ENCODE measurements at places on chromosomes 6 and 20. TPM values are rescaled to one million over a fixed set of nuclear protein-coding genes. Genes with fewer than 3 reads are reported as not detected.

Gene MRPL14
- total RNA-seq: 47.6 TPM

GRCh38 chr20:57410398-57410920 lies 19.3 kb downstream of the RBM38 start:
- no peak for DNase-seq

DNA sequence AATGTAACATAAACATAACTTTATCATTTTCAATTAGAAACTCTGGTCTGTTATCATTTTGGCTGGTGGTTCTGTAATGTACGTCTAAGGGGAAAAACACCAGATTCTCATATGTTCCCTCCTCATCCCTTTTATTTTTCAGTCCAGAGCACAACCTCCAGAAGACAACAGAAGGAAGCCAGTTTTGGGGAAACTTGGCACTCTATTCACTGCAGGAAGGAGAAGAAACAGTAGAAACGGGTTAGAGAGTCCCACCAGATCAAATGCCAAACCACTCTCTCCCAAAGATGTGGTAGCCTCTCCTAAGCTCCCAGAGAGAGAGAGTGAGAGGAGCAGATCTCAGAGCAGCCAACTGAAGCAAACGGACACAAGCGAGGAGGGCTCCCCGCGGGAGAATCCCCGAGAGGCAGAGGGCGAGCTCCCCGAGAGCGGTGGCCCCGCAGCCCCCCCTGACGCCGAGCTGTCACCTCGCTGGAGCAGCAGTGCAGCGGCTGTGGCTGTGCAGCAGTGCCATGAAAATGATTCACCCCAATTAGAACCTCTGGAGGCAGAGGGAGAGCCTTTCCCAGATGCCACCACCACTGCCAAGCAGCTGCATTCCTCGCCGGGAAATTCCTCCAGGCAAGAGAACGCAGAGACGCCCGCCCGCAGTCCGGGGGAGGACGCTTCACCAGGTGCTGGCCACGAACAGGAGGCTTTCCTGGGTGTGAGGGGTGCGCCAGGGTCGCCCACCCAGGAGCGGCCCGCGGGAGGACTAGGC lies 117.8 kb downstream of the RTN4IP1 start:
- DNase-seq: peak; percentile 80

DNA sequence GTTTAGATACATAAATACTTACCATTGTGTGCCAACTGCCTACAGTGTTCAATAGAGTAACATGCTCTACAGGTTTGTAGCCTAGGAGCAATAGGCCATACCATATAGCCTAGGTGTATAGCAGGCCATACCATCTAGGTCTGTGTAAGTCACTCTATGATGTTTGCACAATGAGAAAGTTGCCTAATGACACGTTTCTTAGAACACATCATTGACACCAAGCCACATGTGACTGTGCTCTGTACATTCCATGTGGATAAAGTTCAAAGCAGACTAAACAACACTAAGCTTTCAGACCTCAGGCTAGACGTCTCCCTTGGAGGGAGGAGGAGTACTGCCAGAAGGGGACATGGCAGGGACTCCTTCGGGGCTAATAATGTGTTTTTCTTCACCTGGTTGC lies 93.6 kb downstream of the KIF16B start:
- peak; percentile 8 for DNase-seq

- DNase-seq: no peak
These were observed 4.8 kb downstream of the LBP start for GRCh38 chr20:38350879-38351775.

DNA sequence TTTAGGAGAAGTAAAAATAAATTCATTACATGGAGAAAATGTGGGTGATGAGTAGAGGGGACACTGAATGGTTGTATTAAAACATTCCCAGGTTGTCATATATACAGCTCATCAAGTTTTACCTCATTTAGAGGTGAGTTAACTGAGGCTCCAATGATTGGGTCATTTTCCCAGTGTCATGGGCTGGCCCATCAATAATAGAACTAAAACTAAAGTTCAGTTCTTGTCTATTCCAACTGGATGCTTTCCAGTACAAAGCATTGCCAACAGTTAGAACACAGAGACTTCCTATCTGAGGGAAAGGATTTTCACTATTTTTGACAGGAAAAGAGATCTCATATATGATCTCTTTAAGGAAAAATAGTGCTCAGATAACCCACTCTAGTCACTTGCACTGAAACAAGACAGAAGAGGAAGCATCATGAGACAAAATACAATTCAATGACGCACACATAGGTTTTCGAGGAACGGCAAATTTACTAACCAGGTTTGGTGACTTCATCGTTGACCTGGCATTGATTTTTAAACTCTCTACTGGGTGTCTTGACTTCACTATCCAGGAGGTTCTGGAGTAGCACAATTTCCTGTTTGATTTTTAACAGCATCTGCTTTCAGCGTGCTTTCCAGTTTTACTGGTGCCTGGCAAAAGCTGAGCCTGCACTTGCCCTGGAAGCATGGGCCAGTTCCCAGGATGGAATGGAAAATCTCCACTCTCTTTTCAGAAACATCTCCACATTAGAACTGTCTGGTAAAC lies 195.5 kb upstream of the FBXL4 start:
- DNase-seq: no peak

DNA sequence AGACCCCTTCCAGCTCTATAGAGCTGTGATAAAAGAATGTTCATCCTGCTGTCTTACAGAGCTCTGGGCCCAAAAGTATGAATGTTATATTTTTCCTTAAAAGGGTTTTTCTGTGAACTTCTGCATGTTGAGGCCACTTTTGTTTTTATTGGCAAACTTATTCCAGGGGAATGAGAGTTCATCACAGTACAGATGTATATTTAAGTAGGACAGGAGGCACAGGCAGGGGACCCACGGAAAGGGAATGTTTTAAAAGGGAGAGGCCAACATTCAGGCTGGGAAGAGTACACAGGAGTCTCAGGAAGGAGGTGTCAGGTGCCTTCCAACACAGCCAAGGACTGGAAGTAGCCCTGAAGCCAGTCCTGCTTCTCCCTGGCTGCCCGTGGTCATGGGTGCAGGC lies 148.4 kb downstream of the EYA2 start:
- no peak for DNase-seq

DNA sequence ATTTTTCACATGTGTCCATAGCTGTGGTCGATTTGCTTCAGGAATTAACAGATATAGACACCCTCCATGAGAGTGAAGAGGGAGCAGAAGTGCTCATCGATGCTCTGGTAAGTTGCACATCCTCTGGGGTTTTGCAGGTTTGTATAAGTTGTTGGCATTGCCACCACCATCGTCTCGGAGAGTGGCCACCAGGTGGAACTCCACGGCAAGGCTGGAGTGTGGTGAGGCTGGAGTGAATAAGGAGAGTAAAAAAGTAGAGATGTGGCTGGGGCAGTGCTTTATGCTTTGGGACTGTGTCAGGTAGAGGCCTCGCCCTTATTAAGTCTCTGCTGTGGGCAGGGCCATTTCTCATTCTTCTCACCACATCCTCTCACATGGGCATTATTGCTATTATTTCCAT lies 63.7 kb downstream of the CTNNBL1 start:
- DNase-seq: no peak

DNA sequence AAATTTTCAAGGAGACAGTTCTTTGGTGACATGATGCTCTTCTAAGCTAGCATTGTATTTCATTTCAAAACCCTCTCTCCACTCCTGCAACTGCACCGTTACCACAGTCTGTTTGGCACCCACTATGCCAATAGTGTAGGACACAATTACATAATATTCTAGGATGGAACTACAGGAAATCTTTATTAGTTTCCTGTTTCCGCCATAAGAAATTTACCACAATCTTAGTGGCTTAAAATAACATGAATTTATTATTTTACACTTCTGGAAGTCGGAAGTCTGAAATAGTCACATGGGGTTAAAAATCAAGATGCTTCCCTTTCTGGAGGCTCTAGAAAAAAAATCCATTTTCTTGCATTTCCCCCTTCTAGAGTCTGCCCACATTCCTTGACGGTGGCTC lies 733.1 kb downstream of the HDGFL1 start:
- no peak for DNase-seq

GRCh38 chr20:4434681-4435080 lies 287.0 kb upstream of the PRND start:
- DNase-seq: no peak

DNA sequence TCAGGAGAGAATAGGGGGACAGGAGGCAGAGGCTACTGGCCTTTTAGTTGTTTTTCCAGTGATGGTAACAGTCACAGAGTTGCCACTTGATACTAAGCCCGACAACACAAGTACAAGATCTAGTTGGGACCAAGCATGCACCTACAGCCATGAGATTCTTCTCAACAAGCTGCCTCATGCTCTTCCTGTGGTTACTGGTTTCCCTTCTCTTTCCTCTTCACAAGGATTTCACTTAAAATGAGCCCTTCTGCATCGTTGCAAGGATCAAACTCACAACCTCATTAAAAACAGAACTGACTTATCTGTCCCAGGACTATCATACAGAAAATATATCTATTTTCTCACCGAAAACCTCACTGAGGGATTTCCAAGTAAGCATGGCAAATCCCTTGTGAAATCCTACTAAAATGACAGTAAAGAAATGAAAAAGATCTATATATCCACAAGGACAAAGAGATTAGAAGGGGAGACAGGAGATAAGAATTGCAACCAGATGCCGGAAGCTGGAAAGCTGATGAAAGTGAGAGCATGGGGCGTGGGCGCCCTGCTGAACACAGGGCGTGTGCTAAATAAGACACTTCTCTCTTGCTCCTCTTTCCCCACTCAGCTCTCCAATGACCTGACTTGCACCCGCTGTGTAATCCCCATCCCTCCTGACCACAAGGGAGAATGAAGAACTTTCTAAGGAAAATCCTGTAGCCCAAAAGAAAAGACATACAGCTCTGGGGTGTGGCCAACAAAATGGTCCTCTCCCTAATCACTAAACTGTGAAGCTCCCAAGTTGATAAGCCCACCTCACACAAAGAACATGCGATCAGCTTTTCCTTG lies 13.4 kb downstream of the MTFR2 start:
- DNase-seq: no peak

DNA sequence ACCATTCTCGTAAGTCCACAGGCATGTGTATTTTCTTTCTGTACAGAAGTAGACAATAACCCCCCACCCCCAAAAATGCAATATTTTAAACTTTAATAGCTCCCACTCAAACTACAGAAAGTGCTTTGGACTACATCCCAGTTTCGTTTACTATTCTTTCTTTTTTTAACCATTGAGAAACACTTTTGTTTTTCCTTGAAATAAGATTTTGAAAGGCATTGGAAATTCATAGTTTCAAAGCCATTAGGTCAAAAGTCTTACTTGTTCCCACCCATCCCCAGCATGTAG lies 140.0 kb downstream of the KIF16B start:
- DNase-seq: no peak

- DNase-seq: peak; percentile 88
These were observed 56.3 kb upstream of the ANKEF1 start for GRCh38 chr20:9978397-9979004.

Gene COL21A1
- 5.4 TPM for total RNA-seq

Gene HRH3
- not detected for total RNA-seq

Gene CHRNA4
- not detected for total RNA-seq

- peak; percentile 74 for DNase-seq
These were observed 145.7 kb downstream of the BTBD9 start for GRCh38 chr6:38493931-38494547.

Gene MAS1
- not detected for total RNA-seq

Gene PDE10A
- total RNA-seq: 1.8 TPM

Gene ZFP64
- 13.8 TPM for total RNA-seq

GRCh38 chr6:52209770-52210169 lies 23.6 kb downstream of the IL17A start:
- DNase-seq: no peak

DNA sequence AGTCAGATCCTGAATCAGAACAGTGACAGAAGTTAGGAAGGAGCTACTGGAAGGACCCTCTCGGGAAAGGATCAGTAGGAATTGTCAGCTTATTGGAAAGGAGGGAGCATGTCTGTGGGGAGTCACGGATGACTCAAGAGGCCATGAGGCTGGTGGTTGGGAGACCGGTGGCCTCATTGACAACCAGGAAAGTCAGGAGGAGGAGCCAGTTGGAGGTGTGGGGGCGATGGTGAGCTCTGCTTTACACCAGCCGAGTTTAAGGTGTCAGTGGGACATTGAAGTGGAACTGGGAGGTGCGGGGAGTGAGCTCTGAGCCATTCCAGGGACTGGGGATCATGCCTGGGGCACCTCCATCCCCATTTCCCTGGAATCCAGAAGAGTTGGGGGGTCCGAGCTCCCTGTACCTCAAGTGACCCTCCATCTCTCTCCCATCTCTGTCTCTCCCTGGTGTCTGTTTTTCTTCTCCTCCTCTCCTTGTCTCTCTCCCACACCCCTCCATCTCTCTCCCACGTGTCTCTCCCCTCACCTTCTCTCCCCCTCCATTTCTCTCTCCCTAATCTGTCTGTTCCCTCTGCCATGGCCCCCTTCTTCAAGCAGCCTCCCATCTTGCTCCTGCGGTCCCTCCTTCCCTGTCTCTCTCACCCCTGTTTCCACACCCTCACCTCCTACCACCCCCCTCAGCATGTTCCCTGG lies 14.3 kb upstream of the ZBTB9 start:
- no peak for DNase-seq

GRCh38 chr6:144647971-144648651 lies 363.0 kb downstream of the UTRN start:
- DNase-seq: no peak

DNA sequence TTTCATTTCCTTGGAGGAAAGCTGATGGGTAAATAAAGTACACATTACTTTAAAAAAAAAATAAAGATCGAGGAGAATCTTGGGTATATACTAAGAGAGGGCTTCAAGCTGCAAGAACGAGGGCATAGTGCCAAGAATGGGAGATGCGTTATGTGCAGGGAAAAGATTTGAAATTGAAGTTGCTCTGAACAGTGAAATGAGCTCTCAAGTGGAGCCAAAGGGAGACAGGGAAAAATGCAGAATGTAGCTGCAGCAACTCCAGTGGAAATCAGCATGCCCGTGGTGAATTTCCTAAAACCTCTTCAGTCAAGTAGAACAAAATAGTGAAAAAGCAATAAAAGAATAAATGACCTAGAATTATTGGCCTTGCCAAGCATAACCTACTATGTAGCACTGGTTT lies 11.4 kb upstream of the COL9A1 start:
- no peak for DNase-seq

- no peak for DNase-seq
These were observed 18.3 kb upstream of the SNAP25 start for GRCh38 chr20:10200330-10200729.

- no peak for DNase-seq
These were observed 37.0 kb downstream of the PLCG1 start for GRCh38 chr20:41174373-41174772.

DNA sequence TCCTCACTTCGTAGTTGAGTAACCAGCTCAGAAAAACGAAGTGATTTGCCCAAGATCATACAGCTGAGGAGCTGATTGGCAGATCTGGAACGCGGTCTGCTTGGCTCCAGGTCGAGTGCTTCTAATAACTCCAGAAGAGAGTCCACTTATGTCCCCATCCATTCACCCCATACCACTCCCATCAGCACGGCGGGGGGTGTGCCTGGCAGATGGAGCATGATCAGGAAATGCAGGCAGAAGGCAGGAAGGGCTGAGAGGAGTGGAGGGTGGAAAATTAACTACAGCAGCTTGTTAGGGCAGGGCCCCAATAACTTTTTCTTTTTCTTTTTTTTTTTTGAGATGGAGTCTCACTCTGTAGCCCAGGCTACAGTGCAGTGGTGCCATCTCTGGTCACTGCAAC lies 15.0 kb downstream of the FITM2 start:
- no peak for DNase-seq

Measured in MCF 10A (cell line).